Stimulated activated CD8-positive, alpha-beta memory T cell treated with anti-CD3 and anti-CD28 coated beads, Interleukin-7, amount 100 ng/mL, for 1 hour (primary cell): ENCODE measurements at places on chromosomes 2 and 18.

DNA sequence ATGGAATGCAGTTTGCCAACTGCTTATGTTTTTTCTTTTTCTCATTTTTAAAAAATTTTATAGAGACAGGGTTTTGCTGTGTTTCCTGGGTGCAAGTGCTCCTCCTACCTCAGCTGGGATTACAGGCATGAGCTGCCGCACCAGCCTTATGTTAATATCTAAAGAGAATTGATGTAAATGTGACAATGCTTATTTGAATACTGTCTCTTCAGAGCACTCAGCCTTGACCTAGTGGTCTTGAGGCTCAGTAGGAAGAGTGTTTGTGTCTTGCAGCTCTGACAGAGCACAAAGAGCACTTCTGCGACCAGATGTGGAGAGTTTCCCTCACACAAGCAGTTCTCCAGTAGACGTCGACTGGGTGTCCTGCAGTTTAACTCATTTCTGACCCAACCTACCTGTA, 55.3 kb downstream of the ARHGEF4 start:
- no peak for DNase-seq

- DNase-seq = no peak
Observed at GRCh38 chr18:27715751-27716150, 461.2 kb downstream of the CDH2 start.

GRCh38 chr18:75159238-75159518, 49.8 kb downstream of the PTGR3 start:
- no peak for DNase-seq

- DNase-seq = no peak
Observed at GRCh38 chr2:27545348-27546141, 37.3 kb upstream of the ZNF512 start.

- DNase-seq = no peak
Observed at GRCh38 chr2:160387558-160388262, 105.9 kb downstream of the RBMS1 start.

- no peak for DNase-seq
Observed at GRCh38 chr2:161733025-161733424, 108.8 kb downstream of the SLC4A10 start.

DNA sequence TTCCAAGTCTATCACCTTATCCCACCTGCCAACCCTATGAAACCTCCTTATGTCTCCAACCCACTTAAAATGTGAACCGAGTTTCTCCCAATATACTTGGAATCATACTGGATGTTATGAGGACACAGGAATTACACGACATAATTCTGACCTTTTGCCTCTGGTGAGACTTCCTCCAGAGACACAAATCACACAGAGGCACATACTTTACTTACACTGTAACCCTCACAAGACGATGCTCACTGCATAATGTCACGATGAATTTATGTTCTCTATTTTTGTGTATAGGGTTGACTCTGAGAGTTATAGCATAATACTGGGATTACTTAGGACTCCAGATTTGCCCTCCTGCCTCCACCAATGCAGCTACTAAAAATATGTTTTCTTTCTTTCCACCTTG, 28.0 kb upstream of the SETBP1 start:
- DNase-seq = no peak

DNA sequence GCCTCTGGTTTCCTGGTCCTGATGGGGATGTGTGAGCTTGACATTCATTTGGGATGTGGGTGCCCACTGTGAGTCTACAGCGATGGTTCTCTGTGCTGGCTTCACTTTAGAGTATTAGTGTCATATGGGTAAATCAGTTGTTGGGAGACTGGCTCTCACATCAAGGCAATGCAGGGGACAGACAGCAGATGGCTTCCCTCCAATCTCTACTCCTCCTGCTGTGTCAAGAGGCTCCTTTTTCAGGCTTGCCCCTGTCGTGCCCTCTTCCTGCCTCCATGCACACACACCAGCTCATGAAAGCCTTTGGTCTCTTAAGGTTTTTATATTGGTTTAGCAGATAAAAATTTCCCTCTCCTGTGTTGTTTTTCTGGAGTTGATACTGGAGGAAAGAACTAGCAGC, 315.6 kb downstream of the RDH14 start:
- no peak for DNase-seq

- DNase-seq = no peak
Observed at GRCh38 chr2:44980751-44981713, 28.2 kb downstream of the SIX2 start.
